Fibroblast of pulmonary artery (primary cell): ENCODE measurements at places on chromosomes 1 and 21.

- DNase-seq = no peak
Measured at GRCh38 chr1:54493608-54494007, 54.4 kb upstream of the ACOT11 start.

GRCh38 chr1:45536886-45537285 lies 13.7 kb upstream of the AKR1A1 start:
- no peak for DNase-seq

DNA sequence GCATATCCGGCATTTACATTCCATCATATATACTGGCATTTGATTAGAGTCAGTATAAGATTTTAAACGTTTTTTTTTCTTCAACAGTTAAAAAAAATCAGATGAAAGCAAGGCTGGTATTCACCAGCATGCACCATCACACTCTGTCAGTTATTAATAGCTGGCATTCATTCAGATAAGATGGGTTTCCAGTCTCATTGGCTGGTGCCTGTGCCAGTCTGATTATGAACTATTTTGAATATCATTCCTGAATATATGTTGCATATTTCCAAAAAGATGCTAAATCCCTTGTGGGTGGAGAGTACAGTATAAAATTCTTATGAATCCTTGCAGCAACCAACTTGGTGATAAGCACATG lies 211.7 kb downstream of the GPATCH2 start:
- no peak for DNase-seq

DNA sequence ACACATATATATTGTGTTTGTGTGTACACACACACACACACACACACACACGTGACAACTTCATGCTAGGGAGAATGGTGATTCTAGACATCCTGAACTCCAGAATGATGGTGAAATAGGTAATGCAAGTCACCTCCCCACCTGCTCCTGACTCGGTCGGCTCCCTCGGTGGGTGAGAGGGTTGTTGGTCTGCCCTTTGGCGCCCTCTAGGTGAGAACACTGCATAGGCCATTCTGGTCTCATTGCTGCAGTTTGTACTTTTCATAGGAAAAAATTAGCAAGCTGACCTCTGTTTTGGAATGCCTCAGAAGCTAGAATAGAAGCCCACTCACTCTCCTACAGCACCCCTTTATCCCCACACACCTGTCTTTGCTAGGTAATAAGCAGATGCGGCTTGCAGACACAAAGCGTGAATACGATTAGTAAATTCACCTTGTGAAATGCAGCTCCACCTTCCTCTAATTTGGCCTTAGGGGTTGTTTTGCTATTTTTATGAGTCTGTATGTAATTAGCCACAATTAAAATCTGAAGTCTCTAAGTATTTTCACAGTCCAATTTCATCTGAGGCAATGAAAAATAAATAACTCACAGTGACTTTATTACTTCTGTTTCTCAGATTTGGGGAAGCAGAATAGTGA lies 130.0 kb upstream of the KCNJ15 start:
- peak; percentile 59 for DNase-seq

DNA sequence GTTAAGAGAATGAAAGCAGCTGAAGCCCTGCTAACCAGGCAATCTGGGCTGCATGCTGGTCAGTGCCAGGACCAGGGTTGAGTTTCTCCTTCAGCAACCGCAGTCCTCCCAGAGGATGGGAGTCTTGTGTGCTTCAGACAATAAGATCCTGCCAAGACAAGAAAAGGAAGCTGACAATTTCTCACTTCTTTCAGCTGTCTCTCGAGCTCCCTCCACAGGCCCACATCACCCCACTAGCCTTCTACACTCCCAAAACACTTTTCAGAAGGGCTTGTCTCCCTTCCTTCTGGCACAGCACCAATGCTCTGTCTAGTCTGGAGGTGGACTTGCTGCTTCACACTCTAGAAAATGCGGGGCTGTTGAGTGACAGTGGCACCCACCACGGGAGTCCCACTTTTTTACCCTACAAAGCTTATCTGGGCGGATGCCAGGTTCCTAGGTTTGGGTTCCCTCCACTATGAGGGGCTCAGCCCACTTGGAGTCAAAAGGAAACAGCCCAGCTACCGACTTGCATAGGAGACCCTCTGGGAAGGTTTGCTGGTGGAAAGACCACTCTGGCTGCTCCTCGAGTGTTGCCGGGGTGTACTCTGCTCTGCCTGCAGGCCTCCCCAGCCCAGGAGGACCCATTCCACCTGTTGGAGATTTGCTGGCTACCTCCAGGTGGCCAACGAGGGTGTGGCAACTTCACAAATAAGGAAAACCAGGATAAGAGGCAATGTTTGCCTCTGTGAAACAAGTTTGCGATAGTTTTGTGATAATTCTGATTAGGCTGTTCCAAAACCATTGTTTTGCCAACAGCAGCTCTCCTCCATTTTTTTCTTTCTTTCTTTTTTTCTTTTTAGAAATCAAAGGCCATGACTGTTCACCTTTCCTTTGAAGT lies 68.9 kb downstream of the TENT5C start:
- DNase-seq = peak; percentile 58

GRCh38 chr1:21126324-21126723 lies 50.4 kb downstream of the EIF4G3 start:
- DNase-seq = no peak

GRCh38 chr1:105368446-105368845 lies 1618.7 kb downstream of the AMY1C start:
- no peak for DNase-seq

DNA sequence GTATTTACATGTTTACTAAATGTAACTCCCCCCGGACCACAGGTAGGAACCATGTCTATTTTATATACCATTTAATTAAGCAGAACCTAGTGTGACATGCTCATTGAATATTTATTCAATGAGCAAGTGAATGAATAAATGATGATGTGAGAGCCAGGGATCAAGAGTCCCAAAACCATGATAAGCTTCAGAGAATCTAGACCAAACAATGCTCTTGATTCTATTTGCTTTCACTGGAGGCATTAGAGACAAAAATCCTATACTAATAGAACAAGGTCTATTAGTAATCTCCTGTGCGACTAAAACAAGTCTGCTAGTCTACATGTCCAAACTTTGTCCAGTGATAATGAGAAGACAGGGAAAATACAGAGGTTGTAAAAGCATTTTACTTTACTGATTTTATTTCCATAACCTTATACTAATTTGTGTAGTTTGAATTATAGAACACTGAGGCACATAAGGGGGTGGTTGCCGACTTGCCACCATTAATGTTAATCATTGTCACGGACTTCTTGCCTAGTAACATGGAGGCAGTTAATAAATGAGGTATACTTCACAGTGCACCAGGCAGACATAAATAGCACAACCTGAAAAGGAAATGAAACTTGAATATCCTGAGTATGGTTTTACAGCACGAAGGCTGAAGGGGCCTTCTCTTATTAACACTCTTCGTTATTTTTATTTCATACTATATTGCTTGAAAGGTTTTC lies 69.8 kb downstream of the TBX15 start:
- DNase-seq = no peak

DNA sequence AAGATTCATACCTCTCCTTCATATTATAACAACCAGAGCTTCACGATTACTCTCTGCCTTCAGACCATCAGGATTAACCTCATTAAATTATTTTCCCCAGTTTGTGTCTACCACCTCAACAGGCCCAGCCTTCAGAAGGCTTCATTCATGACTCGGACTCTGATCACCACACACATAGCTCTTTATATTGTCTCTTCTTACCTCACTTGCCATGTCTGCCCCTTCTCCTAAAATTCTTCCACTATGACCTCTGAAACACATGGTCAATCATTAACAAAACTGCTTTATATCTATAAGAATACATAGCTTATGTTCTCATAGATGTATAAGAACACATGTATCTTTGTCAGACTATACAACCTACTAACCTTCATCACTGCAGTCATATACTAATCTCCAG lies 79.8 kb downstream of the USP1 start:
- no peak for DNase-seq

- no peak for DNase-seq
Measured at GRCh38 chr1:154186852-154187501, 4.9 kb downstream of the TPM3 start.

GRCh38 chr1:232754930-232755329 lies 50.3 kb upstream of the MAP10 start:
- DNase-seq = no peak

DNA sequence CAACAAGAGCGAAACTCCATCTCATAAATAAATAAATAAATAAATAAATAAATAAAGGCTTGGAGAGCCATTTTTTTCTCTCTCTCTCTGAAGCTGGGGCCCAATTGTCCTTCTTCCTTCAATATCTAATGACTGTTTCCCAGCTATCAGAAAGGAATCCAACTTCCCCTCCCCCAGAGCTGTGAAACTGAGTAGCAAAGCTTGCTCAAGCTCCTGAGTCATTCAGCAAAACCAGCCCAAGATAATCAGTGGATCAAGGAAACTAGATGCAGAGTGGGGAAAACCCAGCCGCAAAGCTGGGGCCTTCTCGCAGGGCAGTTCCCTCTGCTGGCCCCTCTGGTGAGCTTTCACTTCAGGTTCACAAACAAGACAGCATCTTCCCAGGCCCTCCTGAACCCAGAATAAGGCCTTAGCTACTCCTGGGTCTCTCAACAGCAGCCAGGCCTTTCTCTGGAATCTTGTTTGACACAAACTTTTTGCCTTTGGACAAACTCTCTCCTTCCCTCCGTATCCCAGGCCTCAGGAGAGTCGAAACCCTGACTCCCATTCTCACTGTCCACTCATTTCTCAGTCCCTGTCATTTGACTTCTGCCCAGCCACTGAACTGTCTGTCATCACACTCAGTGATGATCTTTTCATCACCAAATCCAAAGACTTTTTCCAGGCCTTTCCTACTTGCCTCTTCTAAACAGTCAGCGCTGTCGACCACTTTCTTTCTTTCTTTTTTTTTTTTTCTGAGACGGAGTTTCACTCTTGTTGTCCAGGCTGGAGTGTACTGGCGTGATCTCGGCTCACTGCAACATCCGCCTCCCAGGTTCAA lies 18.0 kb upstream of the PTP4A2 start:
- peak; percentile 100 for DNase-seq

DNA sequence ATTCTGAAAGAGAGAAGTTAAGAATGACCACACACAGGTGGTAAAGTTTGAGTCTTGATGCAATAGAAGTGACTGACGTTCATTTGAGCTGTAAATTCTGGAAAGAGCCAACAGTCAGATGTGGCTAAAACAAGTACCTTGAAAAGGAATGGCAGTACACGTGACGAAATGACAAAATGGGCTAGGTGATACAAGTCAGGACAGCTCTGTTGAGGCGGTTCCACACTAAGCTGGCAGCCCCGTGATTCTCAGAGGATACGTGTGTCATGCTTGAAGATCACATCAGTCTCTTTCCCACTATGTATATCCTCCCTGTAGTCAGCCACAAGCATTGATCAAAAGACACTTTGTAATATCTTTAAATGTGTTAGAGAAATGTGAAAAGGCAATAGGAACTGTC lies 881.3 kb upstream of the ADGRL2 start:
- no peak for DNase-seq

GRCh38 chr1:156502391-156502893 lies 1.9 kb upstream of the MEF2D start:
- DNase-seq = peak; percentile 37

DNA sequence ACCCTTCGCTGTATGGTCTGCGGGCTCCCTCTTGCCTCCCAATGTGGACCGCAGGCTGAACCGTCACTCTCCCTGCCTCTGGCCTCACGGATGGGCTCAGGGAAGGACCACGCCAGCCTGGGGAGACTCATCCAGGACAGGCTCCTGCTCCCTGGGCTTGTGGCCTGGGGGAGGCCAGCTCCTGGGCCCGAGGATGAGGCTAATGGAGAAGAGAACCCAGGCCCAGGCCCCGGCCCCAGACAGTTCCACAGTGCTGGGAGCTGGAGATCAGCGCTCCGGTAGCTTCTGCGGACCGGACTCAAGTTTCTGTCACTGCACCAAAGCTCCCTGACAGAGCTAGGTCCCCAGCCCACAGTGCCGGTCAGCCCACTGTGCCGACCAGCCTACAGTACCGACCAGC lies 13.4 kb upstream of the PLEKHG5 start:
- no peak for DNase-seq

GRCh38 chr1:111491070-111491469 lies 12.4 kb downstream of the ADORA3 start:
- DNase-seq = no peak

DNA sequence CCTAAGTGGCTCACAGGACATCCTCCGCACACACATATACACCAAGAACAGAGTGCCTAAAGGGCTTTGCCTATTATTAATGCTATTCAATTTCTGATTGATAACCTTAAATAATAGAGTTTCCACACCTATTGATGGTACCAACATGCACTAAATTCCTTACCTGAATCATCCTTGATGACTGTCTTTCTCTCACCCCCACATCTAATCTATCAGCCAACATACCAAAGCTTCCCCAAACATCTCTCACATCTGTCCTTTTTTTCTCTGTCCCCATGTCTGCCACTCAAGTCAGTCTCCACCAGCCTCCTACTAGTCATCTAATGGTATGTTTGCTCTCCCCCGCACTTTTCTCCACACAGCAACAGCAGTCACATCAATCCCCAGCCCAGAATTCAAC lies 174.4 kb downstream of the DSCAM start:
- DNase-seq = no peak

DNA sequence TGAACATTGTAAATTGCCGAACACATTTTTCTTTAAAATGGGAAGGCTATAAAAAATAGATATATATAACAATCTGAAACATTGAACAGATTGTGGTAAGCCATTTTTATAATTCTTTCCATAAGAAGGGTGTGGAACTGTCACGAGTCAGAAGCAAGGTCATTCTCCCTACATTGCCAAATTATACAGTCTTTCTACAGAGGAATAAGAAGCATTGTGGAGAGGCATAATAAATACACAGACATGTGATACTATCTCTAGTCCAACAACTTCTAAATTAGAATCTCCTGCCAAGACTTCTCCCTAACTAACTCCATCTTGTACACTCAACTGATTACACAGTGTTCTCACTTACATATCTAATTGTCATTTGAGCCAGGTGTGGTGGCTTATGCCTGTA lies 227.9 kb downstream of the CENPF start:
- no peak for DNase-seq

DNA sequence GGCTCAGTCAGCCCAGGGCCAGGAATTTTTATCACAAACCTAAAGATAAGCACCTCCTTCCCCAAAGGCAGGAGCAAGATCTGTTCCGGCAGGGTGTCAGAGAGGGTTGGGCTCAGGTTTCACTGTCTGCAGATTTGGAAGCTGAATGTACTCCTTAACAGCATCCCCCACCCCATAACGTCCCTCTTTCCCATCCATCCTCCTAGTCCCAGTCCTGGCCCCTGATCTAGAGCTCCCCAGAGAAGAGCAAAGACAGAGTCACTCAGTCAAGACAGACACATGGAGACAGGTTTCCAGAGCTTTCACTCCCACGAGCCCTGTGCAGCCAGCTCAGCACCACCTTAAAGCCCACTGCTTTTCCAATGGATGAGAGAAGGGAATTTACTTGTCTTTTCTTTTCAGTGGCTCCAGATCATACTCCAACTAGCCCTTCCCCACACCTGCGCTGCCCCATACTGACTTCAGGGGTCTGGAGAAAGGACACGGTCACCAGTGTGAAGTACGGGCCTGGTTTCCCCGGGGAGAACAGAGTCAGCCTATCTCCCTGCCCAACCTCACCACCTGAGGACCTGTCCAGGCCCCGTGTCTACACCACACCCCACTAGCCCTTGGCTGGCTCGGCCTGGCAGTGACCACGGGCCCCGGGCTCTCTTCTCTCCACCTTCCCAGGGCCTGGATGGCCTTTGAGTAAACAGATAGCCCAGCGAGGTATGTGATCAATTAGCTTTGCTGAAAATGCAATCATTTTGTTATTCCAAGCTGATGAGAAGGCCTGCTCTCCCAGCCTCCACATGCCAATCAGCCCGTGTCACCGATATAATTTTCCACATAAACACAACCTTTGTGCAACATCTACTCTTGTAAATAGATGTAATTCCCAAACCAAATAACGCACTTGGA lies 249.1 kb downstream of the FOXD2 start:
- no peak for DNase-seq
